ENCODE measurements at places on chromosomes 5 and 9.

DNA sequence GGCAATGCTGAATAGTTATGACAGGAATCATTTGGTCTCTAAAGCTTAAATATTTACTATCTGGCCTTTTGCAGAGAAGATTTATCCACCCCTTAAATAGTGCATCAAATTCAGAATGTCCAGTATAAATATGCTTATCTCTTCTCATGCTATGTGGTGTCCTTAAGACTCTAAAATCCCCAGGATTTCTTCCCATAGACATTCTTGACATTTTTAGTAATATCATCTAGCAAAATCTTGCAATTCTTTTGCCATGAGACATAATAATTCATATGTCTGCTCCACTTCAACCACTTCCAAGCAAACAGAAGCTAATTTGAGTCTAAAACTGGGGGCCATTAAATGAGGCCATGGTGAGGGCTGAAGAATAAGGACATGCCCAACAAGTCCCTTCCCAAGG lies 1923.4 kb upstream of the CDH9 start:
- DNase-seq, result no peak

GRCh38 chr5:31942546-31942945 lies 231.6 kb downstream of the GOLPH3 start:
- no peak for DNase-seq

DNA sequence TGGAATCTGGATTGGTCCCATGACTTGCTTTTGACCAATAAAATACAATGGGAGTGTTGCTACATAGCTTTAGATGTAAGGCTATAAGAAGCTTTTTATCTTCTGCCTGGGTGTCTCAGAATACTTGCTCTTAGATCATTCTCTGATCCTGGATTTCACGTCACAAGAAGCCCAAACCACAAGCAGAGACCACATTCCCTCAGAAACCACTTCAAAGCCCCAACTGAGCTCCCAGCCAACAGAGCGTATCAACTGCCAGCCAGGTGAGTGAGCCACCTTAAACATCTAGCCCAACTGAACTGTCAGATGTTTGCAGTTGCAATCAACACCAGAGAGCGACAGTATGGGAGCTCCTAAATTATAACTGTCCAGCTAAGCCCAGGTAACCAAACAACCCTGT lies 687.1 kb downstream of the TLE1 start:
- DNase-seq, result peak; percentile 97

DNA sequence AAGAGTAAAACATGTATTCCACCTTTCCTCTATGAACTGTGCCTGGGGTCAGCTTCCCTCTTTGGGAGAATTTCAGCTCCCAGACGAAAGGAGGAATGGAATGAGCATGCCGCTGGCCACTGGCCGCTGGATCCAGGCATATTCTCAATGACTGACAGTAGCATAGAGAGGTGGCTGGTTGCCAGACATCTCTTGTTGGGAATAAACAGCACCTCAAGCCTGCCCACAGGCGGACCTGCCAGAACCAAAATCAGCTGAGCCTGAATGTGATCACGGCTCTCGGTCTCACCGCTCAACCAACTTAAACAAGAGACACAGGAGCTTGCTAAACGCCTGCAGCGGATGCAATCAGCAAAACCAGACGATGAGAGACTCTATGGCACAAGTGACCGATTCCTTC lies 20.6 kb downstream of the TBC1D9B start:
- DNase-seq, result no peak

- no peak for DNase-seq
These were observed 6.3 kb downstream of the STC2 start for GRCh38 chr5:173321886-173322285.

GRCh38 chr5:100758780-100759179 lies 144.3 kb downstream of the ST8SIA4 start:
- no peak for DNase-seq

DNA sequence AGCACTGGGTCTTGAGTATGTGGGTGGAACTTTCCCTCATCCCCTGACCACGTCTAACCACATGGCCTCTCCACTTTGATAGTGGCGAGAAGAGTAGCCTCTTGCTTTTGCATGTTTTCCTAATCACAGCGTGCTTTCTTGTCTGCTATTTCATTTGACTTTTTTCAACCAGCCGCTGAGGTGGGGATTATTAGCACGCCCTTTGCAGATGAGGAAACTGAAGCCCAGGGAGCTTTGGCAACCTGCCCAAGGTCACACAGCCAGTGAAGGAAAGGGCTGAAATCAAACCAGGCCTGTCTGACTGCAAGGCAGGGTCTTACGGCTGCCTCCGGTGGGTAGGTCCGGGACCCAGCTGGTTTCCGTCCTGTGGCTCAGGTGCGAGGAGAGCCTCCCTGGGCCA lies 106.5 kb upstream of the MSX2 start:
- DNase-seq, result peak; percentile 32

GRCh38 chr5:14581891-14582796 lies 552 bp downstream of the OTULINL start:
- DNase-seq, result peak; percentile 91

- no peak for DNase-seq
These were observed 472.0 kb downstream of the NFIB start for GRCh38 chr9:13841746-13842462.

DNA sequence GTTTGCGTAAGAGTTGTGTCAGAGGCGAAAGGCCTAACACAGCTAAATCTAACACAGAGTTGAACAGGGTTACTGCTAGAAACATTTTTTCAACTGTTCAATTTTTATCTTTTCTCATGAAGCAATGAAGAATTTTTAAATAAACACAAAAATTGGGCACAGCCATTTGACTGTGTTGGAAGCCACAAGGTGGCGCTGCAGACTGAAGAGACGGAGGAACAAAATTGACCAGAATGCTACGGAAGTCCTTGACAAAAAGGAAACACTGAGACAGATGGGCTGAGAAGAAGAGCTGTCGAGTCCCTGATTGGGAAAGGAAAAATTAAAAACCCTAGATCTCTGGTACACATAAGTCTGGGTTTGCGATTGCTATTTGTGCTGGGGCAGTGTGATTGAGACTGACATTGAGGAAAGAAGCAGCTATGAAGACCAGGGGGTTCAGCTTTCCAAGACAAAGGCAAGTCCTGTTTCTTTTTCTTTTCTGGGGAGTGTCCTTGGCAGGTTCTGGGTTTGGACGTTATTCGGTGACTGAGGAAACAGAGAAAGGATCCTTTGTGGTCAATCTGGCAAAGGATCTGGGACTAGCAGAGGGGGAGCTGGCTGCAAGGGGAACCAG lies at the start of gene PCDHB9:
Gene PCDHB9 (plus strand): TSS at position 265 of the 616 bp plus-strand sequence. CDS start 158 bp downstream, at position 423.
- DNase-seq, result peak; percentile 69

DNA sequence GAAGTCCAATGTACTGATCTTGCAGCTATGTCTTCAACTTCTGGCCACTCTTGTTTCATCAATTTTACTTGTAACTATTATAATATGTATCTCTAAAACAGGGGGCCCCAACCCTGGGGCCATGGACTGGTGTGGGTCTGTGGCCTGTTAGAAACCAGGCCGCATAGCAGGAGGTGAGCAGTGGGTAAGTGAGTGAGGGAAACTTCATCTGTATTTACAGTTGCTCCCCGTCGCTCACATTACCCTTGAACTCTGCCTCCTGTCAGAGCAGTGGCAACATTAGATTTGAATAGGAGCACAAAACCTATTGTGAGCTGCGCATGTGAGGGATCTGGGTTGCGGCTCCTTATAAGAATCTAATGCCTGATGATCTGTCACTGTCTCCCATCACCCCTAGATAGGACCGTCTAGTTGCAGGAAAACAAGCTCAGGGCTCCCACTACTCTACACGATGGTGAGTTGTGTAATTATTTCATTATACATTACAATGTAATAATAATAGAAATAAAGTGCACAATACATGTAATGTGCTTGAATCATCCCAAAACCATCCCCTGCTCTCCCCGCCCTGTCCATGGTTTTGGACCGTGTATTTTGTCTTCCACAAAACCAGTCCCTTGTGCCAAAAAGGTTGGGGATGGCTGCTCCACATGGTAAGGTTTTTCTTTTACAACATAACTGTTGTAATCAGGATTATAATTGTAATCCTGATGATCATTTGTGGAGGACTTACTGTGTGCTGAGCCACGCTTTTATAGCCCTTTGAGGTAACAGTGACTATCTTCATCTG lies 26.9 kb upstream of the SH3PXD2B start:
- DNase-seq, result no peak

DNA sequence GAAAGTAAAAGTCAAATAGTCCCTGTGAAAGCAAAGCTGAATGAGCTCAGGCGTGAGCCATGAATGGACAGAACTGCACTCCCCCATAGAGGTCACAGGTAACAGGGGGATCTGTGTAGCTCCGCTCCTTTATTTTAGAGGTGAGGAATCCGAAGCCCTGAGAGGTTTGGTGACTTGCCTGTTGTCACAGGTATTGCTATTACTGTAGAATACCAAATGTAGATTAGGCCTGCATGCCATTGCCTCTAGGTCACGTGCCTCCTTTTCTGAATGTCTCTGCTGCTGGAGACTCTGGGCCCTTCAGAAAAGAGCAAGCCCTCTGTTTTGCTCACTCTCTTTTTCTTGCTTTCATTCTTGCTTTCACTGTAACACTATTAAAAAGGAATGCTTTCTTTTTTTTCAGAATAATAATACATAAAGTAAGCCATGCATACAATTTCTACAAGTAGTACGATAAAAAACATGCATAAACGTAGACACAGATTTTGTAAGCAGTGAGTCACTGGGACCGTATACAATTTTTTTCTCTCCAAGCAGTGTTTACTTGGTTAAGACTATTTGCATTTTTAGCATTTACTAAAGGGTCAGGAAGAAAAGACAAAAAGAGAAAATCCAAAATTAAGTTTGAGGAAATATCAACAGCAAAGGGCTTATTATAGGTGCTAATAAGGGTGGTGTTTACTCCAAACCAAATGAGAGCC lies 568.7 kb upstream of the ADAMTS16 start:
- no peak for DNase-seq

DNA sequence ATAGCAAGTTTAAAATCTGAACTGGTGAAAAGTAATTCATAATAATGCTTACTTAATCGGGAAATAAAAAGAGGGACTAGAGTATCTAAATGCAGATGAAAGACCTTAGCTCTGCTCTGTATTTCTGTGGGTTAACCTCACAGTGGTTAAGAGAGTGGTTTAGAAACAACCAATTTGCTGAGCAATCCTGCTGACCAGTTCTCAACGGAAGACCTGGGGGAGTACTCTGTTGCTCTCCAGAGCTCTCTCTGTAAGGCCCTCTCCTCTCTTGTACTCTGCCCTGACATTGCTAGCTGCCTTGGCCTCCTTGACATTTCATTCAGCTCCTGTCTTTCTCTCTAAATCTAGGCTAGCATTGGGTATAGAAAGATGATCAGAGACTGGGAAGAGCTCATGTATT lies 1186.6 kb upstream of the SEMA6A start:
- DNase-seq, result peak; percentile 18

DNA sequence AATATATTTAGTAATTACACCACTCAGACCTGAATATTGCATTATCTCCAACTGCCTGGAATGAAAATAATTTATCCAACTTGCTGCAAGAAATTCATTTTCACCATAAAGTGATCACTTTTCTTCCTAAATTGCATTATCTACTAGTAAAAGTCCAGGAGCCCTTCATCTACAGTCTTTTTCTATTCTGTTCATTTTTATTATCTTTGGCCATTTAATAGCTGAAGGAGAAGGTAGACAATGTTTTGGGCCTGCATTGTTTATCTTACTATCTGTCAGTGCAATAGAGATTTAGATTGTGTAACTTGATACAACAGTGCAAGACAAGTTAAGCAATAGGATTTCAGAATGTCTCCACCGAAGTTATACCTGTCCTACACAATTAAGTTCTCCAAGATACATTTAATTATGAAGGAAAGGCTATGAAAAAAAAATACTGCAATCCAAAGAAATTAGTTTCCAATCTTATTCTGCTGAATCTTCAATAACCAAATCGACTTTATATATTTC lies 1339.7 kb upstream of the CDH6 start:
- no peak for DNase-seq

- DNase-seq, result peak; percentile 65
These were observed 406.0 kb upstream of the PIK3R1 start for GRCh38 chr5:67809589-67809988.

- no peak for DNase-seq
These were observed 11.1 kb downstream of the NIPSNAP3B start for GRCh38 chr9:104774831-104775573.

DNA sequence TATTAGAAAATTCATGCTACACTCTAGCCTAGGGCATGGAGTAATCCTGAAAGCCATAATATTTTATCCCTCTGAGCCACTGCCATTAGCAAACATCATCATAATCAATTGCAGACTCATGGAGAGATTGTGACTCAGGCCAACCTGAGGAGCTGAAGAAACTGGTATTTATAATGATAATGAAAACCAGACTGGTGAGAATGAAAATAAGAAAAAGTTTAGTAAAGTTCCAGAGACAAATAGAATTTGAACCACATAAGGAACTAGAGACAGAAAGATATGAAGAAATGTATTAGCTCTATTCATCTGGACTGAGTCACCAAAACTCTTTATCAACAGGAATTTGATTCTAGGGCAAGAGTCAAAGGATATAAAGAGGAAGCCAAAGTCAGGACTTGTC lies 158.7 kb downstream of the DRD1 start:
- no peak for DNase-seq

- no peak for DNase-seq
These were observed at the start of gene CDH9 for GRCh38 chr5:27038476-27038875. CDH9 (minus strand) TSS chr5:27038586; CDS start chr5:26988333, 50,253 bp downstream.

DNA sequence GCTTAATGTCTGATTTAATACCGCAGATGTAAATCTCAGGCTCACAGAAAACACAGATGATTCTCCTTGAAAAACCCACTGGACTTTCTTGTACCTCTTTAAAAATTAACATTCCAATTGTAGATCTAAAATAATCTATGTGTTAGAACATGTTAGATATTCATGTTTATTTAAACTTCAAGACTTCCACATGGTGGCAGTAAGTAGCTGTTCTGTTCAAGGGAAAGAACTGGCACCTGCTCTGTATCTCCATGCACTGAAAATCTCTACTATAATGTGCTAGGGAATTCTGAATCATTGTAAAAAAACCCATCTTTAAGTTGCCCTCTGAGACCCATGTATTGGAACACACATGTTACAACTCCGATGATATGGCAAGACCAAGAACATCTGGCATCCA lies 366.9 kb downstream of the DMRTA1 start:
- DNase-seq, result peak; percentile 23

DNA sequence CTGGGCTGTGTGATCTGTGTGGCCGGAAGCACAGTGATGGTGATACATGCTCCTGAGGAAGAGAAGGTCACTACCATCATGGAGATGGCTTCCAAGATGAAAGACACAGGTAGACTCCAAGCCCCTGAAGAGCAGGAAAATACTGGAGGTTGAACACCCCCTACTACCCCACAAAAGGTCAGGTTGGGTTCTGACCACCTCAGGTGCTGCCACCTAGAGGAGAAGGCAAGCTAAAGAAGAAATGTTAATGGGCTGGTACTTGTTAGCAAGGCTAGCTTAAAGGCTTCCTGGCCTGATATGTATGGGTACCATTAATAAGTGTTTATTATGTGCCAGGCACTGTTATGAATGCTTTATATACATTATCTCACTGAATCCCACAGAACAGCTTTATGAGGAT lies 11.7 kb downstream of the NIPAL4 start:
- DNase-seq, result peak; percentile 27

GRCh38 chr9:133619791-133620190 lies 10.6 kb upstream of the FAM163B start:
- peak; percentile 10 for DNase-seq

- no peak for DNase-seq
These were observed 86.1 kb downstream of the GTF3C4 start for GRCh38 chr9:132756214-132756845.

- DNase-seq, result no peak
These were observed 16.6 kb upstream of the EGFL7 start for GRCh38 chr9:136645903-136646754.

All from MM.1S (cell line).